ENCODE measurements at places on chromosomes 7 and 10.

DNA sequence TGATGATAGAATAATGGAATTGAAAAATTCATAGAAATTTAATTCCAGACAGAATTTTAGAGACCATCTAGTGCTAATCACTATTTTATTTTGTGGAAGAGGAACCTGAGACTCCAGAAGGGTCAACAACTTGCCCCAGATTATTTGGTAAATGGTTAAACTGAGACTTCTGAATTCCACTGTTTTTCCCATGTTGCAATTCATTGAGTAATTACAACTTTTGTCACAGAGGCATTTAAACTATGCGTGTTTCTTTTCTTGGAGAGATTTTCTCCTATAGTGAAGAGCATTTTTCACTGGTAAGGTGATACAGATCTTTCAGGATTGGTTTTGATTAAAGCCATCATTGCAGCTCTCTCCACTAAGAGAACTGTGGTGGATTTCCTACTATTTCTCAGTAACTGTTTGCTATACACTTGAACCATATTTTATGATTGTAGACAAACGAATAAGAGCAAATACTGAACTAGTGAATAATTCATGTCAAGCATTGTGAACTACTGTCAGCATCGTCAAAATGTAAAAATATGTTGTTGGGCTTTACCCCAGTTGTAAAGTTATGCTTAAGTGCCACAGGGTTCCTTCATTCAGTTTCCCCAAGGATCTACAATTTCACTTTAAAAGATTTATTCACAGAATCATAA is 26.5 kb downstream of the LRGUK start:
- no peak for DNase-seq

GRCh38 chr7:84446991-84447480 is 252.4 kb upstream of the SEMA3A start:
- DNase-seq, result no peak

GRCh38 chr7:39333701-39334100 is 232.5 kb upstream of the YAE1 start:
- DNase-seq, result peak; percentile 53

- DNase-seq, result no peak
Measured at GRCh38 chr7:1672851-1673486, 2.9 kb downstream of the ELFN1 start.

- no peak for DNase-seq
Measured at GRCh38 chr7:94394437-94395140, at the start of gene COL1A2. COL1A2 (plus strand) TSS chr7:94394895; CDS start chr7:94395032, 137 bp downstream.

DNA sequence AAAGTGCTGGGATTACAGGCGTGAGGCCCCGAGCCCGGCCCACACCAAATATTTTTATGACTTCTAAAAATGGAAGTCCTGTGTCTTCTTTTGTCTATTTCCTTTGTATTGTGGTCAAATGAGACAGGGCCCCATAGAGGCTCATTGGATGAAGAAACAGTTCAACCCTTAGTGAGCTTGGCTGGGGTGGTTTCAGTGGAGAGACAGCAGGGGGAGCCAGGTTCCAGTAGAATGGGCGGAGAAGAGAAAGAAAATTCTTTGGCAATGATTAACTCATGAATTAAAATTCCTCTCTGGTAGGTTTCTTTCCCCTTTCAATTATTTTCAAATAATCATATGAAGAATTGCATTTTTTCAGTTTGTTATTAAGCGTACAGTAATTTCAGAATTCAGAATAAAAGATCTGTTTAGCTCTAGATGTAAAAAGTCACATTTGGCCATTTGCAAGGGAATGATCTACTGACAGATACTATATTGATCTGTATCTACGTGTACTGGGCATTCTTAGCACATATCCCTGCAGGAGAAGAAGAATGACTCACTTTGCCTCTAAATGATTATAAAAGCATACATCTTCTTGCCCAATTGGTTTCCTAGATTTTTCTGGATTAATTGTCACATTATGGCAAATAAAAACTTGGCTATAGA is 43.2 kb downstream of the PNLIPRP3 start:
- peak; percentile 67 for DNase-seq

- DNase-seq, result no peak
Measured at GRCh38 chr7:101961811-101962210, 144.4 kb downstream of the CUX1 start.

GRCh38 chr7:7867846-7868571 is 100.6 kb upstream of the GLCCI1 start:
- DNase-seq, result peak; percentile 12

GRCh38 chr7:21762469-21762868 is 183.2 kb downstream of the CDCA7L start:
- DNase-seq, result no peak

GRCh38 chr7:52652621-52653020 is 382.8 kb upstream of the POM121L12 start:
- DNase-seq, result no peak

- DNase-seq, result no peak
Measured at GRCh38 chr10:665579-666091, 23.8 kb downstream of the DIP2C start.

GRCh38 chr7:157459966-157460365 is 123.2 kb downstream of the DNAJB6 start:
- DNase-seq, result no peak

- DNase-seq, result no peak
Measured at GRCh38 chr7:66905278-66905677, 15.7 kb upstream of the TMEM248 start.

DNA sequence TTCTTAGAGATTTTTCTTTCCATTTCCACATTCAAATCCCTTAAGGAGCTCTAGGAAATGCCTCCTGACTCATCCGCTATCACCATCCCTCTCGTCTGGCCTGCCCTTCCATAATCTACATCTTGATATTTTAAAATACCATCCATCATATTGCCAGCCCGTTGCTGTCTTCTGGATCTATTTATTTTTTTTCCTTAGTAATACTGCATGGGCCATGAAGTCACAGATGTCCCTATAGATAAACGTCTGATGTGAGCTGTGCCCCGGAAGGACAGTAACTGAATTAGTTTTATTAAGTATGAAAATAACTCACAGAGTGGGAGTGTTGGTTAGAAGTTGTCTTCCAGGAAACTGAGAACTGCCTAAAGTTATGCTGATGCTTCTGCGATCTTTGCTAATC is 76.2 kb downstream of the KLF6 start:
- no peak for DNase-seq

GRCh38 chr7:118153551-118154177 is 30.3 kb upstream of the LSM8 start:
- DNase-seq, result peak; percentile 65

DNA sequence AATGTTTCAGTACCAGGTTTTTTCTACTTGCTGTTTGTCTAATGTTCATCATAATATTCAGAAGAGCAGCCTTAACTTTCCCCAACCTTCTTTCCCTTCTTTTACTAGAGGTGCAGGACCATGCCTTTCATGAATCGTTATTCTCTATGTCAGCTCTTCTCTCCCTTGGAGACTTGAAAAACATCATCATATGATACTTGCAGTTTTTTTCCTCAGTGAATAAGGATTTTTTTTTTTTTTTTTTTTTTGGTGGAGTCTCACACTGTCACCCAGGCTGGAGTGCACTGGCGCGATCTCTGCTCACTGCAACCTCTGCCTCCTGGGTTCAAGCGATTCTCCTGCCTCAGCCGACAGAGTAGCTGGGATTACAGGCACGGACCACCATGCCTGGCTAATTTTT is 30.1 kb downstream of the SMNDC1 start:
- no peak for DNase-seq

- DNase-seq, result no peak
Measured at GRCh38 chr10:122513053-122513452, 47.5 kb upstream of the DMBT1 start.

GRCh38 chr7:32034052-32034451 is 36.2 kb downstream of the PDE1C start:
- no peak for DNase-seq

- no peak for DNase-seq
Measured at GRCh38 chr10:62093863-62094291, 174.8 kb downstream of the RTKN2 start.

DNA sequence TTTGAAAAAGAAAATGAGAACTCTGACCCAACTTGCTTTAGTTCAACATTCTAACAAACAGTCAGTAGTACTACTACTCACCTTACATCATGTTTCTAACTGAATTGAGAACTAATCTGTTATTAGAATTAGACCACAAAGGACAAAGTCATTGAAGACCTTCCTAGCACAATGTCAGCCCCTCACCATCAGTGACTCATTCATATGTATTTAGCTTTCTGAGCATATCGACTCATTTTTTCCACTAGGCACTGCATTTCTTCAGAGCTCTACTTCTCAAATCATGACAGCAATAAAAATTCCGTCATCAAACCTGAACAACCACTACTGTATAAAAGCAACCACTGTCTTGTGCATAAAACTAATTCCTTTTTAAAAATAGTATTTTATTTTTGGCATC is 4.4 kb upstream of the LRRN3 start:
- DNase-seq, result no peak

DNA sequence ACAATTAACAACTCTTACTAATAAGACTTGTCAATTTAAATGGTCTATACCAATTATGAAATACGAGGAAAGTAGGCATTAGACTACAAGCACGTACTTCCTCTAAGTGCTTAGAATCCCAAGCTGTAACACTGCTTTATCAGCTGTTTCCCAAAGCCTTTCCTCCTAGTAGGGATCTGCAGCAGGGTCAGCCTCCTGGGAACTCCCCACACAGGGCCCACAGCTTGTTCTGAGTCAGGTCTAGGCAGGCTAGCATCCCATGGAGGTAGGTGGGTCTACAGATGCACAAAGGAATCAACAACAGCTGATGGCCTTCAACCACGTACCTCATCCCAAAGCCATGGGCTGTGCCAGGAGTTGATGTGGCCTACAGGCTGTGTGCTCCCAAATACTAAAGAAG is 14.7 kb downstream of the MMS19 start:
- DNase-seq, result no peak

- DNase-seq, result no peak
Measured at GRCh38 chr7:147992698-147993097, 597.9 kb upstream of the C7orf33 start.

- DNase-seq, result no peak
Measured at GRCh38 chr10:88194961-88195367, 331.5 kb downstream of the PTEN start.

GRCh38 chr10:98125940-98126631 is 8.4 kb upstream of the R3HCC1L start:
- DNase-seq, result no peak

DNA sequence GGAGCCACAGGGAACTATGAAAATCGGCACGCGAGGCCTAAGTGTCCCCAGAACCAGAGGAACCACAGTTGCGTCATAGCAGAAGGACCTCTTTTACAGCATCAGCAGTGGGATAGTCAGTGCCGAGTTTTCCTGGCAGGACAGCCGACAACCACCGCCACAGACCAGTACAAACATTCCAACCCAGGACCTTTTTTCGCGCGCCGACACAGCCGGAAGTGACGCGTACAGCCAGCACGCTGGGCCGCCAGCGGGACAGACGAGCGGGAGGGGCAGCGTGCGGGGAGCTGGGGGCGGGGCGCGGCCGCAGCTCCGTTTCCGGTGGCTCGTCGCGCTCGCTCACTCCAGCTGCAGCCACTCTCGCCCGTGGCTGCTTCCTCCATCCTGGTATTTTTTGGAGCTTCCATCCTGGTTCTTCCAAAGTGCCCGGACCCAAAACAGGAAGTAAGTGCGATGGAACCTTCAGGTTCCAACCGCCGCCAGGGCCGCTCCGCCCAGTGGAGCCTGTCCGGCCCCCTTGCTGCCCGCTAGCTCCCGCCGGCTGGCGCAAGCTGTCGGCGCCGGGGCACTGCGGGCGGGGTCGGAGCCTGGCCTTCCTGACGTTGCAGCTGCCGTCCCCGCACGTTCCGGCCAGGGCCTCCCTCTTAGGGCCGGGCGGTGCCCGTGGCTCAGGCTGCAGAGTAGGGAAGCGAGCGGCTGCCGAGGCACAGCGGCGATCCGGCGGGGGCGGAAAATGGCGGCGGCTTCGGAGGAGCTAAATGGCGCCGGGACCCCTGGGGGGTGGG is at the start of gene DMTF1:
TSS of gene DMTF1 (plus strand) at position 342 of the 785 bp plus-strand sequence. CDS start 12,489 bp downstream, outside the sequence.
- DNase-seq, result peak; percentile 96

GRCh38 chr10:105185161-105185560 is 544.1 kb downstream of the SORCS3 start:
- DNase-seq, result no peak

DNA sequence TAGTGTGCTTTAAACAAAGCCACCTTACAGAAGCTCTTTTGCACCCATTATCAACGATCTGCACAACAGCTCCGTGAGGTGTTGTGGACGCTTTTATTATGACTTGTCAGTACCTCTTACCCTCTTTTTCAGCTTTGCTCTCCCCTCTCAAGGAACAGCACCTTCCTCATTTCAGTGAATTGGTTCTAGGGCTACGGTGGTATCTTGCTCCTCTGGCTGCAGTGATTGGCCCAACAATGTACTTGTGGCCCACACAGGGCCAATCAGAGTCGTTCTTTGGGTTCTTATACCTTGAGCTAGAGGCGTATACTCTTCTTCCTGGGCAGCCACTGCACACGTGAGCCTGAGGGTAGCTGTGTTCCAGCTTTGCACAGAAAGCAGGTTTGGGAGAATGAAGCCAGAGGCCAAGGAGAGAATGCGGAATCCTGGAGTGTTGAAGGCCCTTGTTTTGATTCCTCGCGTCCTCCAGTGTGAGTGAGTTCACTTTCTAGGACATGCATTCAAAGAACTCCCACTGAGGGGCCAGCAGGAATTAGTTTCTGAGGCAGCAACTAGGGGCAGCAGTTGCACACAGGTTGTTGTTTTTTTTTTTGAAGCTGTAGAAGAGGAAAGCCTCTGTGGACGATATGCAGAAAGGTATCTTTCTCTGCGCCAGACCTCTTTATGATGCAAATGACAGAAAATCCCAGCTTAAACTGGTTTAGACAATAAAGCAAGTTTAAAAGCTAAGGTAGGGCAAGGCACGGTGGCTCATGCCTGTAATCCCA is 49.8 kb upstream of the PDZD8 start:
- DNase-seq, result peak; percentile 50
